ENCODE measurements at places on chromosomes 5 and 9. TPM values are rescaled to one million over a fixed set of nuclear protein-coding genes. Genes with fewer than 3 reads are reported as not detected.

The GEMIN5 gene
- 20.6 TPM for polyA plus RNA-seq

The CXCL14 gene
- 44.9 TPM for polyA plus RNA-seq

The BTNL3 gene
- polyA plus RNA-seq: 0.10 TPM

The TUBB4B gene
- 348 TPM for polyA plus RNA-seq

The MARCOL gene
- polyA plus RNA-seq: not detected

- DNase-seq: no peak
Measured at GRCh38 chr5:149429839-149430721, 51.0 kb upstream of the IL17B start.

DNA sequence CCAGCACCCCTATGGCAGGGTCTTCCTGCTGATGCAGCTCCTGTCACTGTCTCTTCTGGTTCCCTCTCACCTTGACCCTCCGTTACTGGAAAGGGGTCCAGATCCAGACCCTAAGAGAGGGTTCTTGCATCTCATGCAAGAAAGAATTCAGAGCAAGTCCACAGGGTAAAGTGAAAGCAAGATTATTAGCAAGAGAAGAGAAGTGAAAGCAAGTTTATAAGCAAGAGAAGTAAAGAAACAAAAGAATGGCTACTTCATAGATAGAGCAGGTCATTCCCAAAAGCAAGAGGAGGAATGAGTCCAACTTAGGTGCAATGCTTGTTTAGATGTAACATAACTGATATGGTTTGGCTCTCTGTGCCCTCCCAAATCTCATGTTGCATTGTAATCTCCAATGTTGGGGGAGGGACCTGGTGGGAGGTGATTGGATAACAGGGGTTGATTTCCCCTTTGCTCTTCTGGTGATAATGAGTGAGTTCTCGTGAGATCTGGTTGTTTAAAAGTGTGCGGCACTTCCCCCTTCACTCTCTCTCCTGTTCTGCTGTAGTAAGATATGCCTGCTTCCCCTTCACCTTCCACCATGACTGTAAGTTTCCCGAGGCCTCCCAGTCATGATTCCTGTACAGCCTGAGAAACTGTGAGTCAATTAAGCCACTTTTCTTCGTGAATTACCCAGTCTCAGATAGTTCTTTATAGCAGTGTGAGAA is 183.3 kb downstream of the MED10 start:
- DNase-seq: no peak

DNA sequence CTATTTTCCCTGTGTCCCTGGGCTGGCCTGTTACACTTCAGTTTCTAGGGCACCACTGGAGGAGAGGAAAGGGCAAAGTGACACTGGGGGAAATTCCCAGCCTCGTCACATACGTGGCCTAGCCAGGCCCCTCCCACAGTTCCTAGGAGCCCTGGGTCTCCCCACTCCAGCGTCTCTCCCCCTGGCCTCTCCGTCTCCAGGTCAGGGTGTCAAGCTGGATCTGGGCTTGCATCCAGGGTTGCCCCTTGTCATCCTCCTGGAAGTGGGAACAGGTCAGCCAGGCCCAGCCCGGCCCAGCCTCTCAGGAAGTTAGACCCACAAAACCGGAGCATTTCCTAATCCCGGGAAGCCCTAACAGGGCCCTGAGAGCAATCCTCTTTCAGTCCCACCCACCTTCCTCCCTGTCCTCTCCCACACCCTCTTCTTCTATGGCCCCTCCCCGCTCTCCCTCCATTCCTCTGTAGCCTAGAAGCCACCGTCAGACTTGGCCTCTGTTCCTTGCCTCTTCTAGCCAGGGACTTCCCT is 4.7 kb upstream of the TNIP1 start:
- DNase-seq: no peak

DNA sequence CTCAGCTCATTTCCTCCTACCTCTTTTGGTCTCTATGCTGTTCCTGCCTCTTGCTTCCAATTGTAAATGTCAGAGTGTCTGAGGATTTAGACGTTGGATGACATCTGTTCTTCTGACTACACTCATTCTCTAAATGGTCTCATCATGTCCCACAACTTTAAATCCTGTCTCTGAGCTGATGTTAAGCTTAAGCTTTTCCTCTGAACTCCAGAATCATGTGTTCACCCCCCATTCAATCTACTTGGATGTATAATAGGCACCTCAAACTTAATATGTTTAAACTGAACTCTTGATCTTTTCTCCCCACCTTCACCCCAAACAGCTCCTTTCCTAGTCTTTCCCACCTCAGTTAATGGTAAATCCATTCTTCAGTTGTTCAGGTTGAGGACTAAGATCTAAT is 433.6 kb downstream of the CSNK1G3 start:
- no peak for DNase-seq

DNA sequence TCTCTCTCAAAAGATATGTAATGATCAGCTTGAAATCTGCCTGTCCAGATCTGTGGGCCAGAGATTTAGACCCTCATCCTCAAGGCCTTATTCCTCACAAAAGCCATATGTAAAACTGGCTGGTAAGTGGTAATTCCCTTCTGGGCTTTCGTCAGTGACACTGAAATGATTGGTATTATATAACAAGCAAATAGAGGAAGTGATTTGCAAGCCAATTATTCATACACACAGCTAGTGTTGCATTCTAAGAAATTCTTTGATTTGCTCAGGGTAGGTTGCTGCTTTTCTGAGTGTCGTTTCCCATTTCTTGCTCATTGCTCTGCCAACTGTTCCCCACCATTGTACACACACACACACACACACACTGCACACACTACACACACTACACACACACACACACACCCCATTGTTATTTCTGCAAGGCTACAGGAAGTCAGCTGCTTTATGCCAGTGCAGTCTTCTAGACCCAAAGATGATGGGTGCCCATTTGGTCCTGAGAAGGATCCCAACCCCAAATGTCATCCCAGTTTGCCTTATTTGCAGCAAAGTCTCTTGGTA is 76.8 kb downstream of the PRLR start:
- no peak for DNase-seq

DNA sequence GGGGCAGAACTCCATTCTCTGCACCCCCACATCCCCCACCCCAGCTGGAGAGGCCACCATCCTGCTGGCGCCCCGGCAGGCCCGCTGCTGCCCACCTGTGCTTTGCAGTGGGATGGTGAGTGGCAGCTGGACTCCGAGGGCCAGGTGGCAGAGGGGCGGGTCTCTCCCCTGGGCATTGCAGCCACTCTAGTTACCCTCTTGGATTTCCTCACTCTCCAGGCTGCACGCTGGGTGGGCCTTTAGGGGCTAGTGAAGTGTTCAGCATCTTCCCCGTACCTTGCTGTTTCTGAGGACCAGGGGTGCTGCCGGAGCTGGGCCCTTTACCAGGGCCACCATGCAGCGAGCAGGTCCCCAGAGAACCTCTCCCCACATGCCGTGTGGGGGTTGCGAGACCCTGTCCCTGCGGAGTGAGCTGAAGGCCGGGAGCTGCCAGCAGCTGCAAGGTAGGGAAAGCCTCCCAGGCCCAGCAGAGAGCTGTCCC is 88.4 kb upstream of the SH3PXD2B start:
- no peak for DNase-seq

DNA sequence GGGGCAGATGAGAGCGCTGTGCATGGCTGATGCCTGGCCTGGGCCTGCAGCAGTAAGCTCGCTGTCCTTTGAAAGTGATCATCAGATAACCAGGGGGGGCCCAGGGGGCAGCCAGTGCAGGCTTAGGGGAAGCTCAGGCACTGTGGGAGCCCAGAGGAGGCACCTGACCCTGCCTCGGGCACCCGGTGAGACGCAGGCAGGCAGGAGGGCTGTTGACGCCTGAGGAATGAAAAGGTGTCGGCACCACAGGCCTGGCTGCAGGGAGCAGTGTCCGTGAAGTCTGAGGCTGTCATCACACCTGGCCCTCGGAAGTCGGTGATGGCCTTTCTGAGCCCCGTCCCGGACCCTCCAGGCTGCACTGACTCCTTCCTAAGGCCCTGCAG is 84.6 kb downstream of the RXRA start:
- DNase-seq: no peak

Measured in right renal pelvis (tissue), 4 donors.